CD8-positive, alpha-beta memory T cell (primary cell): ENCODE measurements at places on chromosomes 16 and 17.

DNA sequence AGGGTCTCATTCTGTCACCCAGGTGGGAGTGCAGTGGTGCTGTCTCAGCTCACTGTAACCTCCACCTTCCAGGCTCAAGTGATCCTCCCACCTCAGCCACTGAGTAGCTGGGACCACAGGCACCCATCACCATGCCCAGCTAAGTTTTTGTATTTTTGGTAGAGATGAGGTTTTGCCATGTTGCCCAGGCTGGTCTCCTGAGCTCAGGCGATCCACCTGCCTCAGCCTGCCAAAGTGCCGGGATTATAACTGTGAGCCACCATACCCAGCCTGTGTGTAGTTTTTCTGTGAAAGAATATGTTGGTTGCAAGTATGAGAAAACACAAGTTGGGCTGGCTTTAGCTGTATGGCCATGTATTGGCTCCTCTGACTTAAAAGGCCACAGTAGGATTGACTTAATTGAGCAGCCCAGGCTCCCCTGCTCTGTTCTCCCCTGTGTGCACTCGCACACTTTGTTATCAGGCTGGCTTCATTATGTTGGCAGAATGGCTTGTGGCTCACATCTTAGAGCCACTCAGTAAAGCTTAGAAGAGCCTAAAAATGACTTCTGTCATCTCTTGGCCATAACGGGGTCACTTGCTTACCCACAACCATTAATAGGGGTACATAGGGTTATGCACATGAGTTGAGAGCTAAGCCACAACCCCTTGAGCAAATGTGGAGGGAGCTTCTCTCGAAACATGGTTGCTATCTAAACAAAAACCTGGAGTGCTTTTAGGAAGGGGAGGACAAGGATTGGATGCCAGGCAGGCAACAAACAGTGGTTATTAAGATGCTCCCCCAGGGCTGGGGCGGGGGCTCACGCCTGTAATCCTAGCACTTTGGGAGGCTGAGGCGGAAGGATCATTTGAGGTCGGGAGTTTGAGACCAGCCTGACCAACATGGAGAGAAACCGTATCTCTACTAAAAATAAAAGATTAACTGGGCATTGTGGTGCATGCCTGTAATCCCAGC lies 6.1 kb downstream of the HAPSTR1 start:
- no peaks in the 10 kb centered on the region for H3K27me3 ChIP-seq
- no peak for DNase-seq
- H3K27ac ChIP-seq = no peak overlapping the region
- H3K36me3 ChIP-seq = peaks cover 20% of the 10 kb centered on the region

- H3K27ac ChIP-seq = no peak overlapping the region
- H3K4me1 ChIP-seq = no peaks in the 10 kb centered on the region
- DNase-seq = no peak
- H3K36me3 ChIP-seq = no peaks in the 10 kb centered on the region
- no peaks in the 10 kb centered on the region for H3K27me3 ChIP-seq
- H3K4me3 ChIP-seq = no peak overlapping the region
Measured at GRCh38 chr16:80023865-80024264, 423.3 kb upstream of the MAF start.

GRCh38 chr16:80976946-80977345 lies 29.7 kb downstream of the CMC2 start:
- H3K27ac ChIP-seq = no peak overlapping the region
- H3K4me3 ChIP-seq = no peak overlapping the region
- H3K4me1 ChIP-seq = no peaks in the 10 kb centered on the region
- no peaks in the 10 kb centered on the region for H3K27me3 ChIP-seq
- no peak for DNase-seq
- H3K36me3 ChIP-seq = no peaks in the 10 kb centered on the region

- no peak overlapping the region for H3K4me3 ChIP-seq
- DNase-seq = no peak
- H3K27me3 ChIP-seq = no peaks in the 10 kb centered on the region
- H3K36me3 ChIP-seq = no peaks in the 10 kb centered on the region
Measured at GRCh38 chr17:53588317-53588716, 234.4 kb upstream of the KIF2B start.

DNA sequence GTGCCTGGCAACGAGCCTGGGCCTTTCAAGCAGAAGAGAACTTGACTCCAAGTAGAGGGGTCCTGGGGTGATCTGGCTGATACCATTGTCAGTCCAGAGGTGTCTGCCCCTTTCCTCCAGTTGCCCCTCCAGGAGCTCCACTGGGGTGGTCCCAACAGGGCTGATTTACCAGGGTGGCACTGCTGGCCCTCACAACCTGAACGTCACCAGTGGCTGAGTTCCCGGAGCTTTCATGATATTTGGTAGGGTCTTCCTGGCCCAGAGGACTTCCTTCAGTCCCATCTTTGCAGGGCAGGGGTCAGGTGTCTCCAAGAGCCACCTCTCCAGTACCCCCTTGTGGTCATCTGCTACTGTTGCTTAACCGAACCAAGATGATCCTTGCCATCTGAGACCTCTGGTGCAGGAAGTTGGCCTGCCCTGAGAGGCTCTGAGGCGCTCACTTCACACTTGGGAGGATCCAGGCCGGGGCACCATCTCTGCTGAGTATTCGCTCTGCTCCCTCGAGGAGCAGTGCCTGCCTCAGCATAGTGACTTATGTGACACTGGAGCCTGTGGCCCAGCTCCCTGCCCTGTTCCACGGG lies 3.5 kb downstream of the LIMD2 start:
- H3K27ac ChIP-seq = peak overlapping the region; percentile 28
- peaks cover 44% of the 10 kb centered on the region for H3K4me1 ChIP-seq
- no peak for DNase-seq

DNA sequence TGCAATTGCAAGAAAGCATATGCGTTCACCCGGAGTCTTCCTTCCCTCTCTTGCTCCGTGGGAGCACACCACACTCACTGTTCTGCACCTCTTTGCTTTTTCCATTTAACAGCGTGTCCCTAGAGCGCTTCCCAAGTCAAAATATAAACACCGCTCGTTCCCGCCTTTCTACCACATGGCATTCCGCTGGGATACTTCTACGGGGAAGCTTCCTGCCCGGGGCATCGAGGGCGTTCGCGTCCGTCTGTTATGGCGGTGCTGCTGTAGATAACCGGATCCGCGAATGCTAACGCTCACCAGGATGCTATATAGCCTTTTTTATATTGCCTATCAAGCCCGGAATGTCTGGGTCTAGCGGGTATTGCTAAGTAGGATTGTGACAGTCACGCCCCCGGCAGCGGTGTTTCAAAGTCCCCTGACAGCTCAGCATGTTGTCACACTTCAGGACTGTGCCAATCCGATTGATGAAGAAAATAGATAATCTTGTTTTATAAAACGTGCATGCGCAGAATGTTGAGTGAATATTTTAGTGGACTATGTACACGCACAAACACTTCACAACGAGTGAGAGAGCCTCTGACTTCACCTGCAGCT lies 31.0 kb downstream of the CCDC40 start:
- DNase-seq = no peak
- H3K36me3 ChIP-seq = no peaks in the 10 kb centered on the region
- no peak overlapping the region for H3K27ac ChIP-seq
- H3K27me3 ChIP-seq = no peaks in the 10 kb centered on the region
